ENCODE measurements at places on chromosomes 1 and 21. TPM values are rescaled to one million over a fixed set of nuclear protein-coding genes. Genes with fewer than 3 reads are reported as not detected.
A peak's percentile ranks its signal among the peaks of the same experiment; 100 is the strongest.

DNA sequence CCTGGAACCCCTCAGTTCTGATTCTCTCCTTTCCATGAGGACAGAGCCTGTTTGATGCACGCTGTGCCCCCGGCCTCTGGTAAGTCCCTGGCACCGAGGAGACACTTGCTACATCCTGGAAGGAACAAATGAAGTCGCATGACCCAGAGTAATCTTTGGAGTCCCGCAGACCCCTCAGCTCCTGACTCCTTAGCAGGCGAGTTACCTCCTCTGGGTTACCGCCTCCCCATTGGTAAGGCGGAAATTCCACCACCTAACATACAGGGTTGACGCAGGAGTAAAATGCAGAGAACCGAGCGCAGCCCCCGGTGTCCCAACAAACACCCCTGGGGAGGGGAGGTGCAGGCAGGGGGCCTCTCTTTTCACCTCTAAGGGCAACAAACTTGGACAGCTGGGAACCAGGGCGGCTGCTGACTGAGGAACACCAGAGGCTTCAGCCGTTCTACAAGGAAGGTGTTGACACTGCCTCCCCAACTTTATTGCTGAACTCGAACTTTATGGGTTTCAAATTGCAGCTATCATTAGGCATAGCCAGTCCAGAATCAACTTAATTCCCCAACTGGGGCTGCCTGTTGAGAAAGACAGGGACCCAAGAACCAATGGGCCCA is 115.3 kb upstream of the IFFO2 start:
- H3K36me3 ChIP-seq = peaks cover 37% of the 10 kb centered on the region
- H3K4me3 ChIP-seq = no peak overlapping the region
- no peak for DNase-seq
- peaks cover 17% of the 10 kb centered on the region for H3K27me3 ChIP-seq
- no peaks in the 10 kb centered on the region for H3K4me1 ChIP-seq
- H3K27ac ChIP-seq = peak overlapping the region; percentile 57

DNA sequence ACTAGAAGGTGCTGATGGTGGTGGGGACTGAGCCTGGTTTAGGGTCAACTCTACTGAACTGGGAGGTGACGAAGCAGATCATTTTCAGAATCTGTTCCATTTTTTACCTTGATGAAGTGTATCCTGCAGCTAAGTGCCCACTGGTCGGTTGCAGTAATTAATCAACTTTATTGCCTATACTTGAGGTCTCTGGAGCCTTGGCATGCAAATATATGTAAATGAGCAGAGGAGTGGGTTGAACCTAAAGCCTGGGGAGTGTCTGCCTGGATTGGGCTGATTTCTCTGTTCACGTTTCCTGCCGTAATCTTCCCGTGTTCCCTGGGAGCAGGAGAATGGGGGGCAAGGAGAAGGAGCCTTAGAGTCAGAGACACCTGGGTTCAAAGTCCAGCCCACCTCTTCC is 286.8 kb downstream of the PTPRU start:
- H3K4me3 ChIP-seq = no peak overlapping the region
- DNase-seq = no peak

DNA sequence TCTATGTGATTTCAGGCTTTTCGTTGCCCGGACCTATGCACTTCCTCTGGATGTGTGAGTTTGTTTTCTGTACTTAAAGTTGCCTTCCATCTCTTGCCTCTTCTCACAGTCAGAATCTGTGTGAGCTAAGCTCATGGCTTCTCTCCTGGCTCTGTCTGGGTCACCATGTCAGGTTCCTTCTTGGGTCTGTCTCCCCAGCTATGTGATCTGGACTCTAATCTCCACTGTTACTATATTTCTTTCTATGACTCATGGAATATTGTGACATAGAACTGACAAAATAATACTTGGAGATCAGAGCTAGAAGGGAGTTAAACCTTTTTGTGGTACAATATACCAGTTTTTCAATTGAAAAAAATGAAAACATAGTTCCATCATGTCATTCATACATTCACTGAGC is 172.7 kb upstream of the FGGY start:
- H3K4me3 ChIP-seq = no peak overlapping the region
- DNase-seq = no peak

- peaks cover 9% of the 10 kb centered on the region for H3K36me3 ChIP-seq
- peaks cover 43% of the 10 kb centered on the region for H3K4me1 ChIP-seq
- H3K27me3 ChIP-seq = peaks cover 5% of the 10 kb centered on the region
- no peak for DNase-seq
- H3K4me3 ChIP-seq = peak overlapping the region; percentile 33
These were observed 14.1 kb upstream of the KCNN3 start for GRCh38 chr1:154883919-154884868.

GRCh38 chr1:70290218-70290617 is 64.3 kb downstream of the ANKRD13C start:
- H3K27ac ChIP-seq = no peak overlapping the region
- H3K36me3 ChIP-seq = peaks cover 21% of the 10 kb centered on the region
- H3K4me3 ChIP-seq = no peak overlapping the region

- peaks cover 3% of the 10 kb centered on the region for H3K27me3 ChIP-seq
- H3K27ac ChIP-seq = no peak overlapping the region
- no peak overlapping the region for H3K4me3 ChIP-seq
- no peak for DNase-seq
- H3K36me3 ChIP-seq = no peaks in the 10 kb centered on the region
These were observed 108.1 kb downstream of the KAZN start for GRCh38 chr1:14706631-14707030.

- no peak for DNase-seq
- H3K4me1 ChIP-seq = no peaks in the 10 kb centered on the region
- H3K4me3 ChIP-seq = no peak overlapping the region
- H3K36me3 ChIP-seq = no peaks in the 10 kb centered on the region
- H3K27ac ChIP-seq = no peak overlapping the region
- H3K27me3 ChIP-seq = no peaks in the 10 kb centered on the region
These were observed 396.9 kb downstream of the ADGRL2 start for GRCh38 chr1:82197606-82198005.

DNA sequence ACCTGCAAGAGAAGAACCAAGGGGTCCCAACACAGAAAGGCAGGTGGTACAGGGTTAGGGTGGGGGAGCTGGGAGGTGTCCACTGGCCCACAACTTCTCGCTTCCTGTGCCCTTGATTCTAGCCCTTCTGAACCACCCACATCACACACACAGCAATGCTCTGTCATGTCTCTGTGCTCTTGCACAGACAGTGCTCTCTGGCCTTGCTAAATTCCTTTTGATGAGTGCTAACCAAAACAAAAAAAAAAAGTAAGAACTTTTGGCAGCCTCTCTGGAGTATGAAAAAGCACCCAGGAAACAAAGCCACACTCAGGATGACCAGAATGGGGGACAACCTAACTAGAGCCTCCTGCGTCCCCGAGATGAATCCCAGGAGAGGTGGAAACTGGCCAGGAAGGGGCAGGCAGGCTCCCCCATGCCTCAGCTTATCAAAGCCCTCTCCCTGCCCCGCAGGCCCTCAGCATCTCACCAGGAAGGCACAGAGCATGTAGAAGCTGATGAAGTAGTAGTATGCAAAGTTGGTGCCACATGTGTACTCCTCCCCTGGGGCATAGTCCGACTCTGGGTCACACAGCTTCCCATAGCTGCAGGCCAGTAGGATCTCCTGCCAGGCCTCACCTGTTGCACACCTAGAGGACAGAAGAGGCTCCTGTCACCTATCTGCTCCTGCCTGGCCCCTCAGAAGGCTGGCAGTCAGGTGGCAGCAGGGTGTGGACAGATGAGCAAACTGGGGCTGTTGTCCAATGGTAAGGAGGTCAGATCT is 27.2 kb upstream of the KIF21B start:
- H3K4me3 ChIP-seq = no peak overlapping the region
- no peak for DNase-seq
- H3K4me1 ChIP-seq = peaks cover 2% of the 10 kb centered on the region
- no peaks in the 10 kb centered on the region for H3K36me3 ChIP-seq
- peaks cover 8% of the 10 kb centered on the region for H3K27me3 ChIP-seq

GRCh38 chr1:17306407-17306806 is 1.6 kb upstream of the PADI4 start:
- peaks cover 13% of the 10 kb centered on the region for H3K36me3 ChIP-seq
- no peak overlapping the region for H3K27ac ChIP-seq
- peaks cover 7% of the 10 kb centered on the region for H3K27me3 ChIP-seq
- no peaks in the 10 kb centered on the region for H3K4me1 ChIP-seq

- no peak for DNase-seq
- H3K27me3 ChIP-seq = no peaks in the 10 kb centered on the region
- H3K27ac ChIP-seq = no peak overlapping the region
- H3K4me1 ChIP-seq = peaks cover 8% of the 10 kb centered on the region
These were observed 7.6 kb upstream of the CLCA2 start for GRCh38 chr1:86416343-86416742.

DNA sequence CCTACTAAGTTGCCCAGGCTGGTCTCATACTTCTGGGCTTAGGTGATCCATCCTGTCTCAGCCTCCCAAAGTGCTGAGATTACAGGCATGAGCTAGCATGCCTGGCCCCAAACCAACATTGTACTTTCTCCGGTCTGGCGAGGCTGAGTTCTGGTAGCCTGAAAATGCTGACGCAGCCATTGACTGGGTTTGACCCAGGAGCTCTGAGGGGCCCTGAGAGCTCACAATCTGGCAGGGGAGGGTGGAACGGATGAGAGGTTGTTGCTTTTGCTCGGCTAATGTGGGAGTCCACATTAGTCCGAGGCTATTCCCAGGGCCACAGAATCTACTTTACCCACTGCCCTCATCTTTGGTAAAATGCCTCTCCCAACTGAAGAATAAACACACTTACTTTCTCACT is 35.1 kb upstream of the PARP1 start:
- no peaks in the 10 kb centered on the region for H3K36me3 ChIP-seq
- no peaks in the 10 kb centered on the region for H3K4me1 ChIP-seq
- peaks cover 1% of the 10 kb centered on the region for H3K27me3 ChIP-seq
- no peak overlapping the region for H3K4me3 ChIP-seq
- H3K27ac ChIP-seq = no peak overlapping the region

DNA sequence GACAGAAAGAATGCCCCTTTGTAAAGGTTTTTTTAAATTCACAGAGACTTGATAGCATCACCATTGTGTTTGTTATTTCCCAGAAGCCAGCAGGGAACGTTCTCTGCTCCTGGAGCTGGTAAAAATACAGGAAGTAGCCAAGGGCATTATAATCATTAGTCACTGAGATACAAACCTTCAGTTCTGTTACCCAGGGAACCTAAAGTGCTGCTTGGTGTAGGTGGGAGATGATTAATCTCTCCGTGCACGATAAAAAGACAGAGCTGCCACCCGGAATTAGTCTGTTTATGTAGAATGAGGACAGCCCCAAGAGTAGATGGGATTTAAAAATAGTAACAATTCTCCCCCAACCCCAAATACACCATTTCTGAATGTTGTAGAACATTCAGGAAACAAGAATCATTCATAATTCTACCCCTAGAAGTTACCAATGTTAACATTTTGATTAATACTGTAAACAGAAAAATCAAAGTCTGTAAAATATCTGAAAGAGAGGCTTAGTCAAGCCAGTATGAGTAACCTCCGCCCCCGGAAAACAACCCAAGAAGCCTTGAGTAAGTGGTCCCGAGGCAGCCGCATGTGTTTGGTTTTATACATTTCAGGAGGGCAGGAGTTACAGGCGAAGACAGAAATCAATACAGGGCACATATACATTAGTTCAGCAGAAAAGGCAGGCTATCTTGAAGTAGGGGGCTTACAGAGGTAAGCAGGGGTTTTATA is 45.3 kb upstream of the CTBS start:
- no peaks in the 10 kb centered on the region for H3K36me3 ChIP-seq
- H3K4me3 ChIP-seq = peak overlapping the region; percentile 14
- H3K4me1 ChIP-seq = peaks cover 11% of the 10 kb centered on the region
- peaks cover 6% of the 10 kb centered on the region for H3K27me3 ChIP-seq
- peak overlapping the region; percentile 76 for H3K27ac ChIP-seq
- no peak for DNase-seq

DNA sequence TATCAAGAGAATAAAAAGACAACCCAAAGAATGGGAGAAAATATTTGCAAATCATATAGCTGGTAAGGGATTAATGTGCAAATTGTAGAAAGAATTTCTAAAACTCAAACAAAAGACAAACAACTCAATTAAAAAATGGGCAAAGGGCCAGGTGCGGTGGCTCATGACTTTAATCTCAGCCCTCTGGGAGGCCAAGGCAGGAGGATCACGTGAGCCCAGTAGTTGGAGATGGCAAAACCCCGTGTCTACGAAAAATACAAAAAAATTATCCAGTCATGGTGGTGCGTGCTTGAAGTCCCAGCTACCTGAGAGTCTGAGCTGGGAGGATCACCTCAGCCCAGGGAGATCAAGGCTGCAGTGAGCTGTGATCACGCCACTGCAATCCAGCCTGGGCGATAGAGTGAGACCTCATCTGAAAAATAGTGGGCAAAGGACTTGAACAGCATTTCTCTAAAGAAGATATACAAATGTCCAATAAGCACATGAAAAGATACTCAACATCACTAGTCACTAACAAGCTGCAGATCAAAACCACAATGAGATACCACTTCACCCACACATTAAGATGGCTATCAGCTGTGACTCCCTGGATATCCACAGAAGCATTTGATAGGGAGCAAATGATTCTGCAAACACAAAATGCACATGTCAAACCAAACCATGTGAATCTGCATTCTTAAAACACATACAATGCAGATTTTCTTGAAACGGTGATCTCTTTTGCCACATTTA is 20.9 kb downstream of the SLC30A1 start:
- peak overlapping the region; percentile 2 for H3K27ac ChIP-seq
- DNase-seq = no peak
- no peaks in the 10 kb centered on the region for H3K36me3 ChIP-seq
- H3K4me1 ChIP-seq = no peaks in the 10 kb centered on the region
- H3K4me3 ChIP-seq = no peak overlapping the region

- peaks cover 1% of the 10 kb centered on the region for H3K36me3 ChIP-seq
- no peaks in the 10 kb centered on the region for H3K27me3 ChIP-seq
- no peak for DNase-seq
- peaks cover 4% of the 10 kb centered on the region for H3K4me1 ChIP-seq
- no peak overlapping the region for H3K4me3 ChIP-seq
- H3K27ac ChIP-seq = no peak overlapping the region
These were observed 40.1 kb downstream of the MAST2 start for GRCh38 chr1:45843474-45843905.

The PCP4L1 gene
- not detected for total RNA-seq

The RNASEL gene
- total RNA-seq = 2.3 TPM

The TMEM52 gene
- total RNA-seq = 0.92 TPM

The CNIH4 gene
- total RNA-seq = 59.9 TPM

The BTBD19 gene
- 10.4 TPM for total RNA-seq

The SH2D5 gene
- 0.26 TPM for total RNA-seq

The CFAP126 gene
- not detected for total RNA-seq

Measured in endothelial cell (in vitro differentiated cells).